Adipocyte (in vitro differentiated cells): ENCODE measurements at places on chromosomes 6 and 20.

DNA sequence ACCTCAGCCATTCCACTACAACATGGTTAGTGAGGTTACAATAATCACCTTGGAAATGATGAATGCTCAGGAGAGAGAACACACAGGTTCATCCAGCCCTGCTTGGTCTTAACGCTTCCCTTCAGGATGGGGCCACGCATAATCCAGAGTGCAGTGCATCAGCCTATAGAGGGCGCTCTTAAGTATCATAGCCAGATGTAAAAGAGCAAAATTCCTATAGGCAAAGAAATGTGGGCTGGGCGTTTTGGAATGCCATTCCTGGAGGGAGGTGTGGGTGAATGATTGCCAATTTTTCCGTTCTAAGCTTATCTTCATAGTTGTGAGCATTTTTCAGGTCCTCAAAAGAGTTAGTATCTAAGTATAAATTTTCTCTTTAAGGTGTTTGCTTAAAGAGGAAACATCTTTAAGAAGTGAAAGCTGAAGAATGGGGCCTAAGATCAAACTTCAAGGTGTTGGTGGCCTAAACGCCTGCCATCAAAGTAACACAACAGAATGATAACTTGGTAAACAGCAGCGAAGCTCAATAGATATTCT lies 1.8 kb downstream of the RIPOR2 start:
- no peak for DNase-seq

DNA sequence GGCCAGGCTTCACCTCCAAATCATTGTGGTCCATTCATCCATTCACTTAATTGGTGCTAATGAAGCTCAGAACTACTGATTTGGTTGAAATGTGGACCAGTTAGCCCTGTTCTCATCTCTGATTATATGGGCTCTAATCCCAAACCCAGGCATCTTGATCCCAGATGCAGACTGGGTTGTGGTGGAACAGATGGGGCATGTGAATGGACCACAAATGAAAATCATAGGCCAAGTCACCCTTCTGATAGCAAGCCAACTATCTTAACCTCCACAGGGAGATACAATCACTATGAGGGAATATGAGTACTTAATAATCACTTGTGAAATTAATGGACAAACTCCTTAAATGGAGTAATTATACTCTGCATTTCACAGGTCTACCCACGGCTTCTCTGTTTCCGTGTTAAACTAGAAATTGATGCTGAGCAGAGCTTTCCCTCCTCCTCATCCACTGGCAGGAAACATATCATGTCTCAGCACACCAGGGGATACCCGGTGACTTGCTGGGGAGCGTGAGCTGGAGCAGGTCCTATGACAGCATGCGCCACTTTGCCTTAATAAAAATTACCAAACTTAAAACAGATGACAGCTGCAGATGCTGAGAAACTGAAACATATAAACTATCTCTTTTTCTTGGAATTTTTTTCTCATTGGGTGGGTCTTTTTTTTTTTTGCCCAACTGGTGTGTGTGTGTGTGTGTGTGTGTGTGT lies 108.8 kb upstream of the HEY2 start:
- DNase-seq = no peak

GRCh38 chr6:37477656-37478435 lies 21.8 kb downstream of the CCDC167 start:
- DNase-seq = no peak

GRCh38 chr6:152246554-152247337 lies 390.4 kb downstream of the SYNE1 start:
- peak; percentile 56 for DNase-seq

GRCh38 chr20:32623667-32624157 lies 38.6 kb upstream of the NOL4L start:
- no peak for DNase-seq

DNA sequence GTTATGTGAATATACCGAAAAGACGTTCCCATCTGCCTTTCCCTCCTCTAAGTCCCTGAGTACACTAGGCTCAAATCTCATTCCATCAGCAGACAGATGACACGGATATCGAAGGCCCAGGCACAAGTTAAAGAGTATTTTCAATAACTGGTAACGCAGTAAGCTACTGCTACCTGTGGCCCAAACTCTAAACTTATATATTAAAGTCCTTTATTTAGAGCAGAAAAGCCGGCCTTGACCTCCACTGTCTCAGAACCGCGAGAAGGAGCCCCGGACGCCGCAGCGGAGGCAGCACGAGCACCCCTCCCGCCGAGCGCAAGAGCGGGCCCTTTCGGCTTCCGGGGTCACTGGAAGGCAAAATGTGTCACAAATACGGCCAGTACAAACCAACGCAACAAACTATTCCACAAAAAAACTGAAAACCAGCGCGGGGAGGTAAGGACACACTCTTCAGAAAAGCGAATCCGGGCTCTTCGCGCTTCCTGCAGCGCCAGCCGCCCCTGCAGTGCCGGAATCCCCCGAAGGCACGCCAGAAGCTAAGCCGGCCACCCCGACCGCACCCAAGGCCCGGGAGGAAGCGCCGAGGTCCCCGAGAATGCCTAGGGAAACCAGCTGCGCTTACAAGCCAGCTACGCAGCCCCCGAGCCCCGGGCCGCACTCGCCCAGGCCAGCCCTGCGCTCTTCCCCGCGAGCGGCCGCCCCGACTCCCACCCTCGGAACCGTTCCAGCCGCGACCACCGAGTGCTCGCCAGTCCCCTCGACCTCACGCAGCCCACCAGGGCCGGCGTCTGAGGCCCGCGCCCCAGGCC lies 681 bp downstream of the DIDO1 start:
- DNase-seq = peak; percentile 66
